ENCODE measurements at places on chromosomes 3 and 15.

GRCh38 chr3:150345021-150345538, 63.0 kb upstream of the TSC22D2 start:
- no peak for DNase-seq

GRCh38 chr15:77720655-77721054, 87.9 kb upstream of the LINGO1 start:
- no peak for DNase-seq

GRCh38 chr15:58875343-58875742, 58.1 kb downstream of the SLTM start:
- no peak for DNase-seq

DNA sequence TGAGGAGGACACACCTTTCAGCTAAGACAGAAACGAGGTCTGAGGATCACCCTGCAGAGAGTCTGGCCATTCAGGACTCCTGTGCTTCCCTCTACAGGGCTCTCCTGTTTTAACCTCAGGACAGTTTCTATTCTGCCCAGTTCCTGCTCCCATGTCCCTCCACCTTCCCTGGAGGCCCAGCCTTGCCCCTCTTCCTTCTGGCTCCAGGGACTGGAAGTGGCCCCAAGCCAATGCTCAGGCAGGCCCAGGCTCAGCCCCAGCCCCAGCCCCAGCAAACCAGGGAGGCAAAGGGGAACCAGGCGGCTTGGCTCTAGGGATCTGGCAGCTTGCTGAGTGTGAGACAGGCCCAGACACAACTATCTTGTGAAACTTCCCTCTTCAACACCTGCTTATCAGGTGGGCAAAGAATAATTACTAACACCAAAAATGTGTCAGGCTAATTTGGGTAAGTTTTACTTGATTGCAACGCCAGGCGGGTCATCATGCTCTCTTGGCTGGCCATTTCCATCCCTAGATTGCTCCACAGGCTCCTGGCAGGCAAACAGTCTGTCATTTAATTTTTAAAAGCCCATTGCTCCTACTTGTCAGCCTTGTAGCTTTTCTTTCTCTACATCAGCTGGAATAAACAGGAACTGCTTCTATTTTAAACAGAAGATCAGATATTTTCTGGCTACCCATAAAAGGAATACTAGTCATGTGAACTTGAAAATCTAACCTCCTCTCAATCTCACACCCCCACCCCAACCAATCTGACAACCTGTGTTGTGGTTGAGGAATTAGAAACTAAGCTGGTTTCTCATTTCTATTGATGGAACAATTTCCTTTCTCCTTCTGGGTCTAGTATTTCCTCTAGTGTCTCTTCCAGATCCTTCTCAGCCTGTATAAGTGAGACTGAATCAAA, 33.5 kb downstream of the UPK1B start:
- no peak for DNase-seq

- no peak for DNase-seq
Measured at GRCh38 chr15:68032672-68033071, 21.4 kb upstream of the PIAS1 start.

- no peak for DNase-seq
Measured at GRCh38 chr3:26592451-26592850, 30.1 kb upstream of the LRRC3B start.

DNA sequence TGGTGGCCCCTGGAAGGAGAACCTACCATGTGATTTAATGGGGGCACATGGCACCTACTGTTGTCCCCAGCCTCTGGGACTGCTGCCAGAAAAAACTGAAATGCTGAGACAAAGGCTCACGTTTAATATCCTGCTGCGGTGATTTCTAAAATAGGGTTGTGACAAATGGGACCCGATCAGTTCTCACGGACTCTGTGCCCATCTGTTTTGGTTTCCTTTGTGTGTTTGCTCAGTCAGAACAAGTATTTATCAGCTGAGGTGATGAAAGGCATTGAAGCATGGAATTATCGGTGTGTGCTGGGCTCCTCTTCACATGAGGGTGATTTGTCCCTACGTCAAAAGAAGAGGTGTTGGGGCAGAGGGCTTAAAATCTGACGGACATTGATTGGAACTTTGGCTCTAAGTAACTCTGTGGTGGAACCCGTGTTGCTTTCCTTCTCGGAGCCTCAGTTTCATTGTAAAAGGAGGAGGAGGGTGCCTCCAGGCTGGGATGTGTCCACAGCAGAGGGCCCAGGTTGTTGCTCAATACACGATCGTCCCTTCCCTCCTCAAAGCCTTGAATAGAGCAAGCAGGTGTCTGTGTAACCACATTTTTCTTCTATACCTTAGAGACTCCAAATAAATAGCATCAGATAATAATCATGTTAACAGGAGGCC, 283.3 kb upstream of the RGMA start:
- DNase-seq, result no peak

GRCh38 chr3:113501597-113501996, 13.4 kb downstream of the SPICE1 start:
- no peak for DNase-seq

- no peak for DNase-seq
Measured at GRCh38 chr15:89026167-89026566, 62.1 kb upstream of the ABHD2 start.

- no peak for DNase-seq
Measured at GRCh38 chr15:93052090-93052879, 36.7 kb downstream of the RGMA start.

DNA sequence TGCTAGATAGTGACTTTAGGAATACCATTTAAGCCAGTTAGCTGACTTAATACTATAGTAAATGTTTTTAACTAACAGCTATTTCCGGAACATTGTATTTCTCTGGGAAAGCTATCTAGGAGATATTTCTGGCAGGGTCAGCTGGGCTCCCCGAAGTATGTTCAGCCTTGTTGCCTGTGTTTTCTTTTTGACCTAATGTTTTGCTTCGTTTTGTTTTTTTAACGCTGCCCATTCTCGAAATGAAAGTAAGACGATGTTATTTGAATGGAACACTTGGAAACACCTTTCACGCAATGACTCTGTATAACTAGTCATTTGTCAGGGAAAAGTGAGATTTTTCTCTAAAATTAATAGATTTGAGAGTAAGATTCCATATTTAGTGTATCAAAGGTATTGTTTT, 702.9 kb upstream of the NAALADL2 start:
- no peak for DNase-seq

DNA sequence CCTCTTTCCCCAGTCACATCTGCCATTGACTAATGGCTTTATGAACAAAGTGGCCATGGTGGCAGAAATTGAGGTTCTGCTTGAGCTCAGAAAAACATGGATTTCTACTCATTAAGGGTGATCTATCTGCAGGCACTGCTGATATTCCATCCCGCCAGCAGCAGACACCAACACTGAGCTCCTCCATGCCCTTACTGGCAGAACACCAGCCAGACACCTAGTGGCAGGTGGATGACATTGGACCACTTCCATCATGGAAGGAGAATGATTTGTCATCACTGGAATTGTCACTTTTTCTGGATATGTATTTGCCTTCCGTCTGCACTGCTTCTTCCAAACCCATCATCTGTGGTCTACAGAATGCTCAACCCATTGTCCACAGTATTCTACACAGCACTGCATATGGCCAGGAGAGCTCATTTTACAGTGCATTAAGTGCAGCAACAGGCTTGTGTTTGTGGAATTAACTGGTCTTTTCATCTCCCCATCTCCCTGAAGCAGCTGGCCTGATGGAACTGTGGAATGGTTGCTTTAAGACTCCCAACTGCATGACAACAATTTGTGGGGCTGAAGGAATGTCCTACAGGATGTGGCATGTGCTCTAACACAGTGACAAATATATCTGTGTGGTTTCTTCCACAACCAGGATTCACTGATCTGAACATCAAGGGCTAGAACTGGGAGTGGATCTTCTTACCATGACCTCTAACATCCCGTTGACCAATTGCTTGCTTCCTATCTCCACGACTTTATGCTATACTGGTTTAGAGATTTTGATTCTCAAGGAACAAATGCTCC, 103.4 kb downstream of the WNT7A start:
- DNase-seq, result no peak

DNA sequence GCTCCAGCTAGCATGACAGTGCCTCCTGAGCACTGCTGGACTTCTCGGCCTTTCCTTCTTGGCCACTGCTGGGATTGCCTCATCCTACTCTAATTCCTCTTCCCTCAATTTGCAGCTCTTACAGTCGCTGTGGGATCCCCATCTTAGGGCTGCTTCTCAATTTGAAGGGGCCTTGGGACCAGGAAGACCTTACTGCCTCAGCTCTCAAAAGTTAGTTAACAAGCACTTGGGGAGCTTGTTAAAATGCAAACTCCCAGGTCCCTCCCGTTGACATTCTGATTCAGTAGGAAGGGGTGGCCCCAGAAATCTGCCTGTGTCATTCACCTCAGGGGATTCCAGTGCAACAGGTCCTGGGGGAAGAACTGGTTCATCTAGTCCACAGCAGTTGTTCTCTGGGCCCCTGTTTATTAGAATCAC, 14.8 kb downstream of the BDH1 start:
- DNase-seq, result no peak

- no peak for DNase-seq
Measured at GRCh38 chr3:54960701-54961100, 32.8 kb upstream of the LRTM1 start.

- DNase-seq, result no peak
Measured at GRCh38 chr3:114675104-114675503, 381.3 kb downstream of the TIGIT start.

GRCh38 chr3:128276577-128277183, 123.4 kb downstream of the EEFSEC start:
- DNase-seq, result no peak

DNA sequence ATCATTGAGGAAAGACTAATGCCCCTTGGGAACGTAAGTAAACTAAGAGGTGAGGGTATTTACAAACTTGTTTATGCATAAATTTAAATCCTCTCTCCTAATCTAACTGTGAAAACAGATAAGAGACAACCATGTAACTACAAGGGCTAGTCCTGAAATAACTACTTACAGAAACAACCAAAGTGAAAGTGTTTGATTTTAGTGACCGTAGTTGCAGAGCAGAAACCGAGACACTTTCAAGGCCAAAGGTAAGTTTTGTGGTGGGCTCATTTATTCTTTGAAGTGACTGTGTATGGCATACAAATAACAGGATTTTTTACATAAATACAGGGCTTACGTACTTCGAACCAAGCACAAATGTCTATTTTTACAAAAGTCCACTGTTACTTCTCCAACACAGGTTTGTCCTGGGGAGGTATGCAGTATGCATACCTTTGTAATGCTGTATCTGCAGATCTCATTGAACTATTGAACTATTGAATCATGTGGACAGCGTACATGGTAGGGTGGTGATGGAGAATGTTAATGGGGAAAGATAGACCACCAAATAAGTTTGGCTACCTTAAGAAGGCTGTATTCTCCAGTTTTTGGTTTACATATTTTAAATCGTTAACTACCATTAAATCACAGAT, 99.6 kb upstream of the RBMS3 start:
- no peak for DNase-seq

GRCh38 chr15:51229907-51230330, 108.5 kb downstream of the CYP19A1 start:
- no peak for DNase-seq

DNA sequence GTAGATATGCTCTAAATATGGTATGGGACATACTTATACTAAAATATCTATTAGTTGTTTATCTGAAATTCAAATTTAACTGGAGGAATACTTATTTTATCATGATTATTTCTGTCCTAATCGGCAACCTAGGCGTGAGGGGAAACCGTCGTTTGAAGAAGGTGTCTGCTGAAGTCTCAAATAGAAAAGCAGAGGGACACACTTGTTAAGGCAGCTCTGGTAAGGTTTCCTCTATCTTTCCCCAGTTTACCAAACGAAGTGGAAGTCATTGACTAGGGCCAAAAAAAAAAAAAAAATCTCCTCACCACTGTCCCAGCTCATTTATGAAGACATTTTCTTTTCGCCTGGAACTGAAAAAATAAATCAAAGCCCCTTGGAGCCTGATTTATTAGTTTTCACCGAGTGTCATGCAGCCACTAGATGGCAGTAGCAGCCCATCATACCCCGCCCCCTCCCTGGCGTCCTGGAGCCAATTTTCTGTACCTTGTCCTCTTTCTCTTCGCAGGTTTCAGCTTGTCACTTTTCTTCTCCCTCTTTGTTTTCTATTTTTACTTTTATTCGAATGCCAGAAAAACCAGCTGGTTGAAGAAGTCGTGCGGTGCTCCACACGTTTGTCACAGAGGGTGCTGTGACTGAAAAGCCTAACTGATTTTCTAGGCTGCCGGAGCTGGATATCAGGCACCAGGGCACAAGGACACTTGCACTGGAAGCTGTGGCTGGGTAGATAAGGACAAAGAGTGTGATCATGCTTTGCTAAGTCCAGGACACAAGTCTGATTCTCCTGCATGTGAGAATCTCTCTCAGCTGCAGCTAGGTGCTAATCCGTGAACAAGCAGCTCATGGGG, 238.7 kb downstream of the ZPLD1 start:
- peak; percentile 3 for DNase-seq

DNA sequence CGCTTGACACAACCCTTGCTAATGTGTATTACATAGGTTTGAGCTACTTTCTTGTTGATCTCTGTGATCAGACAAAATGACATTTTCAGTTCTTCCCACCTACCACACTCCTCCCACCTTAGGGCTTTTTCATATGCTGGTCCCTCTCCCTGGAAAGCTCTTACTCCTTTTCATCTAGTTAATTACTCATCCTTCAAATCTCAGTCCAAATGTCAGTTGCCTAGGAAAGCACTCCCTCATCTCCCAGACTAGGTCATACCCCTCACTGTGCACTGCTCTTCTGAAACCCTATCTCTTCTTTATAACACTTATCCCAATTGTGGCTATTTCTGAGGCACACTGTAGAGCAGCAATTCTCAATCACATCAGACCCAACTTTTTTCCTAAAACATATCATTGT, 7.3 kb downstream of the ZNF106 start:
- DNase-seq, result no peak

- no peak for DNase-seq
Measured at GRCh38 chr15:87733541-87733941, 523.0 kb downstream of the NTRK3 start.

DNA sequence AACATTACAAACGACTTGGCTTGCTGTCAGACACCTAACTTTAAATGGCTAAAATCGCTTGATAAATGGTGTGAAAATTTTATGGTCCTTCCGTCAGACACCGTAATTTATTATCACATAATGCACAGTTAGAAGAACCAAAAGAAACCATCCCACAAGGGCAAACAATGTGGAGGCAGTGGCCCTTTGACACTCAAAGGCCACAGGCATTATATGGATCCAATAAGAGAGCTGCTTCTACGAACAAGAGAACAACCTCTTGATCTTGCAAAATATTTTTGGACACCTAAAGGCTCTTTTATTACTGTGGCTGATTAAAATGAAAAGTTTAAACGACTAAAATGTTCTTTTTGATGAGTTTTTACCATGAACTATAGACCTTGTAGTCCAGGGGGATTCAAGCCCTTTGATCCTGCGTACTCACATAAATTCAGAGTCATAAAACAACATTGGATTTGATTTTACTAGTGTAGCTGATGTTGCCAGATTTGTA, 202.8 kb downstream of the FMN1 start:
- no peak for DNase-seq

Measured in DMS153 (cell line).